ENCODE measurements at places on chromosomes 5 and 9. TPM values are rescaled to one million over a fixed set of nuclear protein-coding genes. Genes with fewer than 3 reads are reported as not detected.

GRCh38 chr5:77893225-77893860 lies 117.2 kb upstream of the TBCA start:
- DNase-seq = peak; percentile 54

Gene CCNI2
- polyA plus RNA-seq = 0.72 TPM

- no peak for DNase-seq
Measured at GRCh38 chr9:555493-555892, 286.0 kb upstream of the DMRT1 start.

Gene PRRX2
- polyA plus RNA-seq = not detected

DNA sequence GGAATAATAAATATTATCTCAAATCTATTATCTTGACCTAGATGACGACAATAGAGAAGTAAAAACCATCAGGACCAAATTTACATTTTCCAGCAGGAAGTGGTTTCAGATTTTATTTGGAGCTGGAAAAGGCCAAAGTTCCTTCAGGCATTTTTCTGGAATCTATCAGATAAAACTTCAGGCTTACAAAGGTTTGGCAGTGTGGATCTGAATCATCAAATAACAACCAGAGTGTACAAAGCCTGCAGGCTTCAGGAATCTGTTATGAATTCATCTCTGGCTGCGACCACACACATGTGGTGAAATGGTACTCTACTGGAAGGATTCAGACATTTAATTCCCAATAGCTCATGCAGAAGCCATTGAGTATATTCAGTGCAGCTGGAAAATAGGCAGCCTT lies 726.4 kb upstream of the GRAMD2B start:
- no peak for DNase-seq

Gene GLT6D1
- polyA plus RNA-seq = not detected

- no peak for DNase-seq
Measured at GRCh38 chr5:137728048-137728447, 7.8 kb downstream of the KLHL3 start.

- no peak for DNase-seq
Measured at GRCh38 chr5:178203670-178204181, 607 bp upstream of the HNRNPAB start.

GRCh38 chr5:909994-910768 lies 17.5 kb downstream of the TRIP13 start:
- DNase-seq = no peak

DNA sequence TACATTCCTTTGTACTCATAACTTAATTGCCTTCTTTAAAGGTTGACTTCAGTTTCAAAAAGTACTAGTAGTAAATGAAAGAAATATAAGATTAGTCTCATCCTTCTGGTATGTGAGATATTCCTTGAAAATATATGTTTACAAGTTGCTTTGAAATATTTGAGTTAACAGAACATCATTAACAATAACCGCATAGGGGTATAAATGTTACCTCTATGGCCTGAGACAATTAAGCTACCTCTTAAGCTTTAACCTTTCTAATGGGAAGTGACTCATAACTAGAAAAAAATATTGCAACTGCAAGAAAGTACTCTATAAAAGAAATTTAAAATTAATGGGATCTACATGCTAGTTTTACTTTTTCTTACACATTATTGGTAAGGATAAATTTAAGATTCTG lies 399.0 kb downstream of the CDH10 start:
- DNase-seq = no peak

Gene TAF11L2
- not detected for polyA plus RNA-seq

- DNase-seq = no peak
Measured at GRCh38 chr9:109629615-109630014, 131.5 kb upstream of the PTPN3 start.

GRCh38 chr5:3190433-3190832 lies 405.2 kb upstream of the IRX1 start:
- DNase-seq = no peak

DNA sequence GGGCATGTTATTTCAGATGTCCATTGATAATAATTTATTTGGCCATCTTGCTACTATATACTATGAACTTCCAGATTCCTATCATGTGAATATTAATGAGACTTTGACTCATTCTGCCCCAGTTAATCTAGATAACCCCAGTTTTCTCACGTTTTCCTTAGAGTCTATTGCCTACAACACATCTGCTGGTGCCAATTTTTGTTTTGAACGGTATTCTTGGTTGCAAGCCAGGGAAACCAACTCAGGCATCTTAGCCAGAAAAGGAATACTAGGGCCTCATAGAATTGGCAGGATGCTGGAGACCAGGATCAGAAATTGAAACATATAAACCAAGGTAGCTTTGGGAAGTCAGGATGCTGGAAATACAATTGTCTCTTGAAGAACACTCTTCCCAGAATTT lies 28.0 kb upstream of the NPR3 start:
- no peak for DNase-seq

DNA sequence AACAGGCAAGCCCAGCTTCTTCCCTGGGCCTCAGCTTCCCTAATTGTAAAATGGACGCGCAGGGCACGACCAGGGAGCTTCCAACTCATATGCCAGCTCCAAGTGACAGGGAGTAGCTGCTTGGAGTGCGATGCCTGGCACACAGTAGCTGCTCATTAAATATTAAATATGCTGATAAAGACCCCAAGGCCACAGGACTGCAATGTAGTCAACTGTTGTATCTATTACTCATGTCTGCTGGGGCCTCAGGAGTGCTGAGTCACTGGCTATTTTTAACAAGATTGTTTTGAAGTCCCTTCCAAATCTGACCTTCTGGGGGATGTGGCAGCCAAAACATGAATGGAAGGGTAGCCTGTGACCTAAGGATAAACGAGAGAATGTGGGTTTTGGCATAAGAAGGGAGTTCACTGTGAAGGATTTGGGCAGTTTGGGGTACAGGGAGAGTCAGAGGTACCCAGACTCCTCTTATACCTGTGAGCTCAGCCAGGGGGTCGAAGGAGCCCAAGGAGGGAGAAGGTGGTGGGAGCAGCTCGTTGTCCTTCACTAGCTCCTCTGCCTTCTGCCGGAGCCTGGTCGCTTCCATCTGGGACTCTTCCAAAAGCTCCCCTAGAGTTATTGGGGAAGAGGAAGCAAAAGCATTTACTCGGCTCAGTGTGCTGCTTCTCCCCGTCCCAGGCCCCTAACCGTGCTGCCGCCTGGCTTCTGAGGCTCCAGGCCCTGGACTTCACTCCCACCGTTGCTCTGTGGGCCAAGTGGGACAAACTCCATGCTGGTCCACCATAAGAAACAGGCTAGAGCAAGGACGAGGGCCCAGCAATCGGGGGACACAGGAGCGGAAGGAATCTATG lies 17.5 kb downstream of the TNIP1 start:
- peak; percentile 61 for DNase-seq

- DNase-seq = no peak
Measured at GRCh38 chr9:6904371-6904770, 146.6 kb downstream of the KDM4C start.

GRCh38 chr9:129834489-129835127 lies 467 bp downstream of the C9orf78 start:
- peak; percentile 26 for DNase-seq

DNA sequence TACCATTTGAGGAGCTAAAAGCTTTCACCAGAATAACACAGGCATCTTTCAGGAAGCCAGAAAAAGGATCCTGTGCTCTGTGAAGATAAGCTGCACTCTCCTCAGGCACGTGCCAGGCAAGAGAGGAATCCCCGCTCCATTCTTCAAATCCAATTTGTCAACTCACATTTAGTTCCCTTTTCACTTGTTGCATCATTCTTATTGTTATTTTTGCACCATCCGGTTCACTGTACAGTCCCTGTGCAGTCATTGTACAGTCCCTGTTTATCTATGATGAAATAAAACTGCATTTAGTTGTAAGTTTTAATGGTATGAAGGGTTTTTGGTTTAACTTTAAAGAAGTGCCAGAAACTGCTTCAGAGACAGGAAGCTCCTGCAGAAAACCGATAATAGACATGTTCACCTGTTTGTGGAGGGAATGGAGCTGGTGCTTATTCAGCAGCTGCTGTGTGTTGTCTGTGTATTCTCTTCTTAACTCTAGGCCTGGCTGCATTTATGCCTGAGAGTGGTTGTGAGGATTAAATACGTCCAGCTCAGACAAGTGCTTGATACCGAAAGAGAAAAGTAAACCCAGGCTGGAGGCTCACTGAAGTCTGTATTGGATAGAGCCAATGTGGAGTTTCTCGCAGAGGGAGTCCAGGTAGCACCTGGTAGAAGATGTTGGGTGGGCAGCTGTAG lies 22.4 kb downstream of the IFNW1 start:
- peak; percentile 94 for DNase-seq

- DNase-seq = no peak
Measured at GRCh38 chr5:337563-338130, 16.1 kb downstream of the AHRR start.

- DNase-seq = no peak
Measured at GRCh38 chr5:174119468-174119881, 74.0 kb downstream of the NSG2 start.

DNA sequence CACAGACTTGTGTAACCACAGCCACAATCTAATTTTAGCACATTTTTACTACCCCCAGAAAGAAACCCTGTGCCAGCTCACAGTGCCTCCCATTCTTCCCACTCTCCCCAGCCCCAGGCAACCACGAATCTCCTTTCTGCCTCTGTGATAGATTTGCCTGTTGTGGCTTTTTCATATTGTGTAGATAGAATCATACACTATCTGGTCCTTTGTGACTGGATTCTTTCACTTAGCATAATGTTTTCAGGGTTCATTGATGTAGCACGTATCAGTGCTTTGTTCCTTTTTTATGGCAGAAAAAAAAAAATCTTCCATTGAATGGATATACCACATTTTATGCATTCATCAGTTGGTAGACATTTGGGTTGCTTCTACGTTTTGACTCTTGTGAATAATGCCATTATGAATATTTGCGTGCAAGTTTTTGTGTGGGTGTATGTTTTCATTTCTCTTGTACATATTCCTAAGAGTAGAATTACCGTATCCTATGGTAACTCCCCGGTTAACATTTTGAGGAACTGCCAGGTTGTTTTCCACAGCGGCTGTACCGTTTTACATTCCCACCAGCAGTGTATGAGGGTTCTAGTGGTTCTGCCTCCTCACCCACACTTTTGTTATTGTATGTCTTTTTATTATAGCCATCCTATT lies 64.5 kb downstream of the RCL1 start:
- no peak for DNase-seq

DNA sequence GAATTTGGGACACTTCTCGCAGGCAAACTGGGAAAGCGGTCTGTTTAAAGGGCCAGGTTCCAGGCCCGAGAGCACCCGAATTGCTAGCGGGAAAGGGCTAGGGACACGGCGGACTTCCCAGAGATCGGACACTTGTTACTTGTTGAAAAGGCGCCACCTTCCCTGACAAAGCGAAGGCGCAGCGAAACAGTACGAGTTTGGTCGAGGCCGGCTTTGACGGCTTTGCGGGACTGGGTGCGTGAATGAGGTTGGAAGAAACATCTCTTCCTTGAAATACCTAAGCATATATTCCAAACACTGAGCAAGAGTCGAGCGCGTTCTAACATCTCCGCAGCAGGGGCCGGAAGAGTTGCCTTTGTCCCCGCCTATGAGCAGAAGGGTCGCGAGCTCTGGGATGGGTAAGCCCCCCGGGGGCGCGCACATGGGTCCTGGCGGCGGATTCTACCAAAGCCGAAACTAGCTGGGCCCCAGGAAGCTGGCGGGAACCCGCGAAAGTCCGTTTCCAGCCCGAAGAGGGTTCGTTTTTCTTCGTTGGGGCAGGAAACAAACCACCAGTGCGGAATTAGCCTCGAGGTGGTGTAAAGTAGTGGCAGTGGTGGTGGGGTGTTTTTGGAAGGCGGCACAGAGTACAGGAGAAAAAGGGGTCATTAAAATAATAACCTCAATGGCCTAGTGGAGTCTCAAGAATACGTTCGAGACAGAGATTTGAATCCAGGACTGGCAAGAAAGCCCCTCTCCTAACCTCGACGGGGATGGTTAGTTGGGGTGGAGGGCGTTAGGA lies 1.5 kb downstream of the GDNF start:
- DNase-seq = no peak

DNA sequence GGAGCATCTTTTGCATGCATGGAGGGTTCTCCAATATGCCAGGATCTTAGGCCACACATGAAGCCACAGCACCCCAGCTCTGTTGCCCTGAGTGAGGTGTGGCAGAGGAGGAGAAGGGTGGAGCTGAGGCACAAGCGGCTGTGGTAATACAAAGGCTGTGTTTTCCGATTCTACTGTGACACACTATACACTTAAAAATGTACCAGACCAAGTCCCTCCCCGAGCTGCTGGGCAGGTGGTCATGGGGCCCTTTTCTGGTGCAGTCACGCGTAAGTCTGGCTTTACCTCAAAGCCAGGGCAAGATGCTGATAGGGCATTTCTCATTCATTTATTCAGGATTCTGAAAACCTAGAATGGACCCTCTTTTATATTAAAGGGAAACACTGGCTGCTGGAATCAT lies 3.7 kb downstream of the ADGRV1 start:
- no peak for DNase-seq

Gene FCHSD1
- 3.0 TPM for polyA plus RNA-seq

DNA sequence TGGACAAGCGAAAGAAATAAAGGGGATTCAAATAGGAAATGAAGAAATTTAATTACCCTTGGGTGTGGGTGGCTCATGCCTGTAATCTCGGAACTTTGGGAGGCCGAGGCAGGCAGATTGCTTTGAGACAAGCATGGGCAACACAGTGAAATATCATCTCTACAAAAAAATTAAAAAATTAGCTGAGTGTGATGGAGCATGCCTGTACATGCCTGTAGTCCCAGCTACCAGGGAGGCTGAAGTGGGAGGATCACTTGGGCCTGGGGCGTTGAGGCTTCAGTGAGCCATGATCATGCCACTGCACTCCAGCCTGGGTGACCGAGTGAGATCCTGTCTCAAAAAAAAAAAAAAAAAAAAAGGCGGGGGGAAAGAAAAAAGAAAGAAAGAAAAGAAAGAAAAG lies 4.0 kb upstream of the RCL1 start:
- no peak for DNase-seq

Gene SPATA31D3
- polyA plus RNA-seq = not detected

Gene DOCK2
- polyA plus RNA-seq = 57.5 TPM

DNA sequence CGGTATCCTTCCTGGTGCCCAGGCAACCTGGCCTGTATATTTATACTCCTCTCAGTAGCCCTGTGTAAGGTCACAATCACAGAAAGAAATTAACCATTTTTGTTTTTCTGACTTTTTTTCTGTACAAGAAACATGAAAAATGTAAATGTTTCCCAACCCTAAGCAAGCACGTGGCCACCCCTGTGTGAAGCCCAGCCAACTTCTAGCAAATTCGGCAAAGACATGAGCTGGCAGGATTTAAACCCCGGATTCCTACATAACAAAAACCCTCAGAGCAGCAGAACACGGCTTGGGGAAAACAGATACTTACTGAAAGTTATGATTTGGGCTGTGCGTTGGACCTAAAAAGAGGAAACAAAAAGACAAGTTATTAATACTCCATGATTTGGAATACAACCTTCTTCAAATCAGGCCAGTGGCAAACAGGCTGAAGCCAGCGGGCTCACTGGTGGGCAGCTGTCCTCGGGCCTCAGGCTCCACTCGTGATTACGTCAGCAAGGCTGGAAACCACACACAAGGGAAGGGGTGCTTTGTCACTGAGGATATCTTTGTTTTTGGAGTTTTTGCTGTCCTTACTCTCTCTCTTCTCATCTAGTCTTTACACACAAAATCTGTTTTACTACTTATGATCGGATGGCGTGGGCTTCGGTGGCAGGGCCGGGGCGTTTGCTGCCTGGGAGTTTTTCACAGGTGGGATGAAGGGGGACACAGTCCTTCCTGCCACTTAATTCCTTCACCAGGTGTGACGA lies 194.1 kb downstream of the ROR2 start:
- DNase-seq = no peak

Gene DDX4
- polyA plus RNA-seq = not detected

GRCh38 chr5:145797336-145797735 lies 37.8 kb downstream of the PRELID2 start:
- DNase-seq = no peak

GRCh38 chr5:176785184-176786145 lies 24.9 kb upstream of the UNC5A start:
- no peak for DNase-seq

Gene TAF11L7
- polyA plus RNA-seq = not detected

Gene PTPN3
- not detected for polyA plus RNA-seq
